SK-N-SH treated with all-trans-retinoic acid at 6 μM for 48 hours (cell line): ENCODE measurements at places on chromosomes 4 and X.
A peak's percentile ranks its signal among the peaks of the same experiment; 100 is the strongest.

GRCh38 chr4:46254788-46255187 is 130.9 kb upstream of the GABRG1 start:
- no peak for ATAC-seq

GRCh38 chr4:121936101-121936500 is 15.8 kb downstream of the TRPC3 start:
- ATAC-seq = no peak

DNA sequence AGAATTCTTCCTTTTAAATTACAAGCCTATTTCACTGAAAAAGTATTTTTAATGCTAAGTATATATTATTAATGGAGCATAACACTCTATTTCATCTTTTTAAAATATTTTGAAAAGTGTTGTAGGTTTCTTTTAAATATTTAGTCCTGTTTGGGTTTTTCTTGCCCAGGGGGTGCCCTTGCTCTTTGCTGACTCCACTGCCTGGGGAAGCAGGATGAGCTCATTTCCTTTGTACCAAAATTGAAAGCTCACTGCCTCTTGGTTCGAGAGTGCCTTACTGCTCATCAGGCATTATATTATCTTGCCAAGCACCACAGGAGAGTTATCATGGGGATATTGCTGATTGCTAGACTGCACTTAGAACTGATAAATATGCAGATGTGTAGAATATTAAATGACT is 819.2 kb downstream of the PCDH18 start:
- peak; percentile 74 for ATAC-seq

DNA sequence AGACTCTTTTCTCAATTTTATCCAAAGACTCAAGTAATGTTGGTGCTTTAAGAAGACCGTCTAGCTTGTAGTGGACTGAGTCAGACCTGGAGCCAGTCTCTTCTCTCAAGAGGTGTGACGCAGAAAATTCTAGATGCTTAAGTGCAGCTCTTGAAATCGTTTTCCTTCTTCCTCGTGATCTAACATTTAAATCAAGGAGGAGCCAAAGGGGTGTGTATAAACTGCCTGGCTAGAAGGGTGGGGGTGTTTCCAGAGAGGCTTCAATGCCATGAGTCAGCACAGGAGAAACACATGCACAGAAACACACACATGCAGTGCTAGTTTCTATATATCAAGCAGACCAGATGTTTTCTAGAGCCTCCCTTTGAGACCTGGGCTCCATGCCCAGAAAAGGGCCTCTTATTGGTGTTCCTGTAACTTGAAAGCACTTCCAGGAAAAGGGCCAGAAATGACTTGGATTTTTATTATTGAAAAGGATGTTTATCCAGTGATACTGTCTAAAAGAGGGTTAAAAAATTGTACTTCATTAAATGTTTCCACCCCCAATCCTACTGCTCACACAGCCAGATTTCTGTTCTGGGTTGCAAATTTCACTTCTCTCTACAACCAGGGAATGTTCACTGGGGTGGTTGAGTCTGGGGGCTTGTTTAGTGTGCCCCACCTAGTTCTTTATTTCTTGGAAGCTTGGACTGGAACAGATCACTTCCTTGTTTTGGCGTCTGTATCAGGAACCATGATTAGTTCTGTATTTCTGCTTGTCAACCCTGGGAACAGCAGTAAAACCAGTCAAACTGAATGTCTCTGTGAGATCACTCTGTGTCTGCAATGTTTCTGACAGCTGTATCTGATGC is at the start of gene CLIC2:
Gene CLIC2, minus strand, starts transcription at position 129 of the 851 bp plus-strand sequence. CDS start 187 bp downstream, outside the sequence.
- peak; percentile 57 for ATAC-seq

DNA sequence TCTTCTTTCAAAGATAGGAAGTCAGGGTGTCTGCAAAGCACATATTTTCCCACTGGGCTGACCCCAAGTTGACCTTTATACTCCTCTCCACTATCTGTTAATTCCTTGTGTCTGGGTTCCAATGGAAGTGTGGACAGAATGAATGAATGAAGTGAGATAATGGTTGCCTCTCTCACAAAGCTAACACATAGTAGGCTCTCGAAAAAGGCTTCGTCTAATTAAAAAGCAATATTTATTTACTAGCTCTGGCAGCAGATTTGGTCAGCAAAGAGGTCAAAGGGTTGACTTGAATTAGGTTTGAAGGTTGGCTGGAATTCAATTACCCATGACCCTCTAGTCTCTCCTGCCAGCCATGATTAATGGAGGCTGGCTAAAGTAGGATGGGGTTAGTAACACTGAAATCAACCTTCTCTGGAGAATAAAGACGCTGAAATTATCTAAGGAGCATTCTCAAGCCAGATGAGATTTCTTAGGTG is 280.3 kb upstream of the KLF3 start:
- no peak for ATAC-seq

DNA sequence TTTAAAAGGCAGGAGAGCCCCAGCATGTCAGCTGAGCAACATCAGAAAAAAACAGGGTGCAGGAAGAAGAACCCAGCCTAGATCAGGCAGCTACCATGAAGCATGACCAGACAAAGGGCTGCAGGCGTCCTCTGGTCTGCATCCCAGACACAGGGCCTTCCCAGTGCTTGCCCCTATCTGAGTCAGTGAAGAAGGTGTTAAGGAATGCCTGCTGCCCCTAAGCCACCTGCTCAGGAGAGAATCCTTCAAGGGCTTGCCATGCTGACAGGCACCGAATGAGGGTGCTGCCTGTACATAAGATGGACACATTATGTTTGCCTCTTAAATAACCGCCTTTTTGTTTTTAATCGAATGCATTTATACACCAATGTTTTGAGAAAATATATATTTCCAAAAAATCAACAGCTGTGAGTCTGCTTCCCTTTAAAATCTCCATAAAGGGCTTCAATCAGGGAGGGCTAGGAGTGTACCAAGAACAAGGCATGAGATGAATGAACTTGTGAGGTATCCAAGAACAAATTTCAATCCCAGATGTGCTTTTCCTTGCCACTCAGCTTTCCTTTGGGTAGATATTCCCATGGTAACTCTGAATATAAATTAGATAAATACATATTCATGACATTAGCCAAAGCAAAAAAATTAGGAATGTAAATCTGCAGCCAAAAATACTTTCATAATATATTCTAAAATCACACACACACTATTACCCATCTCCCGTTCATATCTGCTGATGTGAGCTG is 85.1 kb downstream of the SLC9A7 start:
- ATAC-seq = no peak; the same call in 2 of the 3 replicates
